ENCODE measurements at places on chromosomes 2 and 18. TPM values are rescaled to one million over a fixed set of nuclear protein-coding genes. Genes with fewer than 3 reads are reported as not detected.

Gene M1AP
- not detected for total RNA-seq

Gene GAREM2
- 1.8 TPM for total RNA-seq

Gene ATG4B
- total RNA-seq, result 40.3 TPM

Gene NRBP1
- 91.3 TPM for total RNA-seq

Gene ST6GAL2
- total RNA-seq, result 1.8 TPM

Gene SNRNP200
- total RNA-seq, result 69.4 TPM

All from sigmoid colon (tissue), 7 donors.